CD4-positive, alpha-beta T cell treated with Interleukin-6 at 100 ng/mL for 8 hours (primary cell): ENCODE measurements at places on chromosomes 12 and 14.

DNA sequence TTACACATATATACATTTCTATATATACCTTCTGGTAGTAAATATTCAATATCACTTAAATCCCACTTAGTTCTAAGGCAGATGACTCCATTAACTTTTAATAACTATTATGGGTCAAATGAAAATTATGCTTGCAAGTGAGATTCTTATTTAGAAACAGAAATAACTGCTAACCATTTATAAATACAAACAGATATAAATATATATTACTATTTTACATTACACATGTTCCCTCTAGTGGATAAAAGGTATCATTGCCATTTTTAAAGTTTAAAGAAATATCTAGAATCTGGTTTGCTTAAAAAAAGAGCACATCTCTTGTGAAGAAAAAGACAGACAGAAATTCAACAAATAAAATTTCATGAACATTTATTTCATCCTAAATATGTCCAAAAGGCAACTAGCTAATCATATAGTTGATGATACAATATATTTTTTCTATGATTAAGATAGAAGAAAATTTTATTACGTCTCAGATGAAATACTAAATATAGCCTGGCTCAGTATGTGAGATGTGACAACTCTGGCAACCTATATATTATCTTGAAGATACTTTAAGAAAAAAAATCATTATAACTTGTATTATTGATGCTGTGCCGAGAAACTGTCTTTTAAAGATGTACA is 11.7 kb upstream of the RAD51AP1 start:
- no peak for DNase-seq

DNA sequence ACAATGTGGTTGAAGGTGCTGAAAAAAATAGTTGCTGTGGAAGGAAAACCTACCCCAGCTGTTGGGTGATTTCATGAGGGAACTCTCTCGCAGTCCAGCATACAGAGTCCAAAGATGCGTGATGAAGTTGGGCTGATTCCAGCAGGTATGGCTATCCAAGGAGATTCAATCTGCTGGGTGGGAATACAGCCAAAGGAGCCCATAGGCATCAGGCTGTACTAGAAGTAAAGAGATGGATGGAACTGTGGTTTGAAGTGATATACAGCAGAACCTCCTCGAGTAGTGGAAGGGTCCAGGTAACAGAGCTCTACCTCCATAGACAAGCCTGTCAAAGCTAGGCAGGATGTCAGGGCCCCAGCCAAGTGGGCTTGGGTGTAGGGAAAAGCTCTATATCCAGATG is 11.5 kb upstream of the TMTC2 start:
- DNase-seq, result no peak

DNA sequence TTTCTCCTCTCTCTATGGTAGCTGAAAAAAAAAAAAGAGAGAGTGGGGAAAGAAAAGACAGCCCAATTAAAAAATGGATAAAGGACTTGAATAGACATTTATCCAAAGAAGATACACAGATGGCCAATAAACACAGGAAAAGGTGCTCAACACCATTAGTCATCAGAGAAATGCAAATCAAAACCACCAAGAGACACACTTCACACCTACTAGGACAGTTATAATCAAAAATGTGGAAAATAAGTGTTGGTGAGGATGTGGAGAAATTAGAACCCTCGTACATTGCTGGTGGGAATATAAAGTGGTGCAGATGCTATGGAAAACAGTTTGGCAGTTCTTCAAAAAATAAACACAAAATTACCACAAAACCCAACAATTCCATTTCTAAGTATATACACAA is 172.4 kb upstream of the GRIN2B start:
- DNase-seq, result no peak

GRCh38 chr12:4563336-4563735 is 1.3 kb downstream of the DYRK4 start:
- no peak for DNase-seq
